Occipital lobe (tissue), 3 donors: ENCODE measurements at places on chromosomes 5 and 9.

DNA sequence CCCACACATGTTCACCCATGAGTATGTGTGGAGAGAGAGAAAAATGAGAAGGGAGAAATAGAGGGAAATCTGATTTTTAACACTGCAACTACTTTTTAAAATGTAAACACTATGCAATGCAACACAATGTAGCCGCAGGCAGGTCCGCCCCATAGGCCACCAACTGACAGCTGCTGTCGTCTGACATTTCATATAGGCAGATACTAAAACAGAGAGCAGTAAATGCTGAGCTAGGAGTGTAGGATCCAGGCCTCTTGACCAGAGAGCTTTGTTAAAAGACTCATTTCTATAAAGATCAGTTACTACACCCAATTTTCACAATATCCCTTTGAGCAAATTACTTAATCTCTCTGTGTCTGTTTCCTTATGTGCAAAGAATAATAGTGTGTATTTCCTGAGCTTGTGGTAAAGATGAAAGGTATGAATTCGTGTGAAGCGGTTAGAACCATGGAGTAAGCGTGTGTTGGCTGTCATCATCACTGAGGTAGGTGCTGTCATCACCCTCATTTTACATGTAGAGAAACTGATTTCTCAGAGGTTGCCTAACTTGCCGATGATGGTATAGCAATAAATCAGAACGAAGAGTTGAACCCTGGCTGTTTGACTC lies 55.2 kb upstream of the PDE8B start:
- DNase-seq = no peak

- DNase-seq = no peak
Observed at GRCh38 chr5:77333451-77334123, 123.1 kb downstream of the PDE8B start.

DNA sequence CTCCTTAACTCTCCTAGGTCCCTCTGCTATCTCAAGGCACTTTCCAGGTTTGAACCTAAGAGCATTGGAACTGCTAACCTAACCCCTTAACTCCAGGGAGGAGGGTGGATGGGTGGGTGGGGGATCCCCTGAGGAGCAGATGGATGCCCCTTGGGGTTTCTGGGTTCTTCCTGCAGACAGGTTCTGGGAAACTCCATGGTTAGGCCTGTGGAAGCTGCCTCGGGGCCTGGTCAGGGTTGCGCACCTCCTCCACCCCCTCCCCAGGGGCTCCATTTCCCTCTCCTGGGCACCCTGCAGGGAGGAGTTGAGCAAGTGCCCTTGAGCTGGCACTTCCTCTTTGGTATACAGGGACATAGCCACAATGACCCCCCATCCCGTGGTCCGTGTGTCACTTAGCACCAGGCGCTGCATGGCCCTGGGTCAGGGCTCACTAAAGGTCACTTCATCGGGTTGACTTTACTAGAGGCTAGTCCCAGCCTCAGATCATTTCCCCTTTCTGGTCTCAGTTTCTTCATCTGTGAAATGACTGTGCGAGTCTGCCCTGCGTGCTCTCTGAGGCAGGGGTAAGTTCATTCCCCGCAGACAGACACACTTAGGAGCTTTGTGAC lies 16.0 kb downstream of the CXXC5 start:
- DNase-seq = no peak

GRCh38 chr9:97868859-97869258 lies 15.8 kb downstream of the FOXE1 start:
- DNase-seq = no peak

GRCh38 chr5:61732796-61733195 lies 400.7 kb downstream of the ZSWIM6 start:
- peak; percentile 6 for DNase-seq

DNA sequence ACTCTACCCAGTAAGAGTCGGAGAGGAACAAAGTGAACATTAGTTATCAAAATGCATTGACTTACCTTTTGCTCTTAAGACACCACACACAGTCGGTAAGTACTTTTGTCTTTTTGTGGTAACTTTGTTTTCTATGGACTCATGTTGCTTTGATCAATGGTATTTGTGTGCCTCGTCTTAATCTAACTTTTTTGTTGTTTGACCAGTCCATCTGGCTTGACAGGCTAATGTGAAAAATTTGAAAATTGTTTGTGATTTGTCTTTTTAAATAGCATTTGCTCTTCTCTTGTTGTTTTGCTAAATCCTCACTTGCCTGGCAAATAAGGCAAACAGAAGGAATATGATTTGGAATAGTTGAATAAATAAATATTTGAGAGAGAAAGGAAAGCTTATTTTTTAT lies 71.4 kb upstream of the CHD1 start:
- DNase-seq = no peak

DNA sequence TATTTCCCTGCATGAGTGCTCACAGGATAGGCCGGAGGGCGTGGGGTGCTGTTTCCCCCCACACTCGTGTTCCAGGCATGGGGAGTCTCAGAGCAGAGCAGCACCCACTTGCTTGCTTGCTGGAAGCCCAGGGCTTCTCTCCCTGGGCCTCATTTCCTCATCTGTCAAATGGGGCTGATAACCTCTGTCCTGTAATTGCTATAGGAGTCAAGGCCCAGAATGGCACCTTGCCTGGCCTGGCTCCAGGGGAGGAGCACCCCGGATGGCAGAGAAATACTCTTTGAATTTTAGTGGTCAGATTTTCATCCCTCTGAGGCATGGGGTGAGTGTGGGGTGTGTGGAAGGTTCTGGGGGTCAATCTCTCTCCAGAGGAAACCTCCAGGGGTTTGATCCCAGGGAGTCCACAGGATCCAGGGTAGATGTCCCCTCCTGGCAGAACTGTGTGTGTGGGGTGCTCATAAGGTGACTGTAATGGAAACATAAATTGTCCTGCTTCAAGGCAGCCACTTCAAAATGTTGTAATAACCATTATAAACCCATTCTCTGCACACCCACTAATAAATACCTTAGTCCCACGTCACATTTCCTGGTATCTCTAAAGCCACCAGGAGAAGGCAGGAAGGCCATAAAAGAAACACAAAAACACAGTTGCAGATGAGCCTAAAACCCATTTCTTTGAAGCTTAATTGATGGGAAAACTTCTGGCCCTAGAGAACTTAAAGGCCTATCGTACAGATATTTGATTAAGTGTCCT lies 272.2 kb downstream of the FSTL4 start:
- no peak for DNase-seq

DNA sequence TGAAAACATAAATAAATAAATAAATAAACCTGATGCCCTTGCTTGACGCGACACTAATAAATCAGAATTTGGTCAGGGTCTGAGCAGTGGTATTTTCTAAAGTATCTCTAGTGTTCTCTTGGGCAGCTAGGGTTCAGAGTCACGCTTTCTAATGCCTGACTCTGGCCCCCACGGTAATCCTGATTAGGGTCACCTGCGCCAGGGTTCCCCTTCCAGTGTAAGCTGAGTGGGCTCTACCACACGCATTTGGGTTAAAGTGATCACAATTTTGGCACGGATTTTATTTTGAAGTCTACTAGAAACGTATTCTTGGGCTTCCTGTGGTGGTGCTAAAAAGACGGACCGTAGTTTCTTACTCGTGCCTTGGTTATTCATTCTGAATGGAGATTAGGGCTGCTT lies 651 bp downstream of the TTC1 start:
- DNase-seq = no peak

DNA sequence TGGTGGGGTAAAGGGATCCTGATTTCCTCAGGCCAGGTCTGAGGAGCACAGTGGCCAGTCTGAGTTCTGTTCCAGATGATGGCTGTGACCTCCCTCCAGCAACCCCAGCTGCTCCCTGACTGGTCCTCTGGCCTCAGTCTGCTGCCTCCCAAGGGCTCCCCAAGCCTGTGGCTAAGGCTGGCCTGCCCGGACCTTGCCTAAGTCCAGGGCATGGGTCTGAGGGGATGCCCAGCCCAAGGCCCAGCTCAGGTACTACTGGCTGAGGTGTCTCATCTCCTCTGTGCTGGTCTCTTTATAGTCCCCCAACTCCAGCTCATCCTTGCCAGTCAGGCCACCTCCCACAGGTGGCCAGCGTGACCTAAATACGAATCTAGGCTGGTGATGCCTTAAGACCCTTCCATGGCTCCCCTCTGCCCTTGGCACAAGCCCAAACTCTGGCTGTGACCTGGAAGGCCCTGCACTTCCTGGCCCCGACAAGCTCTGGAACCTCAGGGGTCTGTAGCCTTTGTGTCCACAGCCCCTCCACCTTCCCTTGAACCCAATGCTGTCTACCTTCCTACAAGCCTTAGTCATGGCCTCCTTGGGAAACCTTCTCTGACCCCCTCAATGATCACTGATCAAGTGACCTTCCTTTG lies 9.8 kb downstream of the KIF12 start:
- DNase-seq = no peak

GRCh38 chr5:173717959-173718358 lies 101.5 kb upstream of the BOD1 start:
- DNase-seq = no peak

DNA sequence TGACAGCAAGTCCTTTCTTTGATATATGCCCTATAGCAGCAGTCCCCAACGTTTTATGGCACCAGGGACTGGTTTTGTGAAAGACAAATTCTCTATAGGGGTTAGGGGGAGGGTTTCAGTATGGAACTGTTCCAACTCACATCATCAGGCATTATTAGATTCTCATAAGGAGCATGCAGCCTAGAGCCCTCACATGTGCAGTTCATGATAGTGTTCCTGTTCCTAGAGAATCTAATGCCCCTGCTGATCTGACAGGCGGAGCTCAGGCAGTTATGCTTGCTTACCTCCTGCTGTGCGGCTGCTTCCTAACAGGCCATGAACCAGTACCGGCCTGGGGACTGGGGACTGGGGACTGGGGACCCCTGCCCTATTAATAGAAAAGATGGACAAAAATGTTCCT lies 2.7 kb upstream of the RAPGEF6 start:
- DNase-seq = no peak

DNA sequence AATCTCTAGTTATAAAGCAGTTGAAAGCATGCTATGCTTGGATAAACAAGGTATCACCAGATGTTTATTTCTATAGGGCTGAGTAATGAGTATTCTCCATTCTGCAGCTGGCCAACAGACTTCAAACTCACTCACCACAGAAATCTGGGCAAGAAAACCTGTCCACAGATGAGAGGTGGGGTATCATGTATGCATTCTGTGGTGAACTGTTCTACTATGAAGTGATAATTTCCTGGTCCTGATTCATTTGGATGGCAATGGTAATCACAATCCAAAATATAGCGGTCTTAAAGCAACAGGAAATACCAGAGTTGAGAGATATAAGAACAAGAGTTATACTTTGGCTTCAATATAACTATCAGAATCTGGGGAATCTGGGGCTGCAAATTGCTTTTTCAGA lies 65.9 kb upstream of the EFNA5 start:
- no peak for DNase-seq

GRCh38 chr9:98229090-98229395 lies 26.4 kb downstream of the TBC1D2 start:
- no peak for DNase-seq

DNA sequence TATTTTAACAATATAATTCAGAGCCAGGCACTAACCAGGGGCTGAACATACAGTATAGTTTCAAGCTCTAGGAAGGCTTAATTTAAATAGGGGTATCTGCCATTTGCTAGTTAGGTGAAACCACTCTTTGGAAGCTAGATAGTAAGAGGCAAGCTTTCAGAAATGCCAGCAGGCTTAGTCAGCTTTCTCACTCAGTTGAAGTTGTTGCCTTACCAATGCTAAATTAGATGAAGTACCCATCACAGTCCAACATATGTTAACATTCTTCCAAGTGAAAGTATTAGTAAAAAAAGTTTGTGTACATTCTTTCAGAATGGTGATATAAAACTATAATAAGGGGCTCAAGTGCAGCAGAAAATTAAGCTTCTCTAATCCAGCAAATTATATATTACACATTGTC lies 215.0 kb downstream of the CNTLN start:
- no peak for DNase-seq

DNA sequence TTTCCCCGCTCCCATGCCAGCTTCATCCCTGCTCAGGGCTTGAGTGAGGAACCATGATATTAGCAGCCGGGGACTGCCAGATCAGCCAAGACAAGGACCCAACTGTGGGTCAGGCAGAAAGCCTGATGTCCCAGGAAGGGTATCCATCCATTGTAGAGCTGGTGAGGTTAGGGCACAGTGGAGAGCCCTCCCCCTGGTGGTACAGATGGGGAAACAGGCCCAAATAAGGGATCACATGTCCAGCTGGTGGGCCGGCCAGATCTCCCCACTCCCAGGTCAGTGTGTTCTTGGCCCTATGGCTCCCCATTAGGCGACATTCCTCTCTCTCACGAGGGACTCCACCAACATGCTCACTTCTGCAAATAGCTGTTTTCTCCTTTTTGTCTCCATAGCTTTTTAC lies 9.0 kb downstream of the CDX1 start:
- no peak for DNase-seq

DNA sequence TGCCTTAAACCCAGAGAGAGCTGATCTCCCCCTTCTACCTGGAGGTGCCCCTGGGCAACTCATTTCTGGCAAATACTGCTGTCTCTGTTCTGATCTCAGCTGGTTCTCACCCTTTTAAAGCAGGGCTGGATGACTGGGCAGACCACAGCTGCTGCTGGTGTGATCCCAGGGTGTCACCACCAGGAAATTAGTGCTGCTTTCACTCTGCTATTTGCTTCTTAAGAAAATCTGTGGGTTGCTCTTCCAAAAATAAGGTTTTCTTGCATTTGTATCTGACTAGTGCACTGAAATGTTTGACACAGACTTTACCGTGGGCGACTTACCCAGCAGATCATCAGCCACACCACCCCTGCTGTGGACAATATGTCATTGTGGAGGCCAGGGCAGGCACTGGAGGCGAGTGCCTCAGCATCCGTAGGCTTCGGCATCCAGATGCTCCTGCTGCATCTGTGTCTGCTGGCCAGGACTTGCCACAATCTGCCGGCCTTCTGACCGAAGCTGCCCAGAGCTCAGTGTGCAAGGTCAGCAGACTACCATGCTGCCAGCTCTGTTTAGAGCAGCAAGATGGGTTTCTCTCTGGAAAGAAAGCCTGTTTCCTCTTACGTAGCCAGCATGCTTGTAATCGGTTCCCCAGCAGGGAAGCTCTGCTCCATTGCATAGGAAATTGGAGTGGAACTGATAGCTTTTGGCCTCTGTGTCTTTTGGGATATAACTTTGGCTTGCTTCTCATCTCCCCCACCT lies 13.6 kb downstream of the ARHGAP26 start:
- no peak for DNase-seq

DNA sequence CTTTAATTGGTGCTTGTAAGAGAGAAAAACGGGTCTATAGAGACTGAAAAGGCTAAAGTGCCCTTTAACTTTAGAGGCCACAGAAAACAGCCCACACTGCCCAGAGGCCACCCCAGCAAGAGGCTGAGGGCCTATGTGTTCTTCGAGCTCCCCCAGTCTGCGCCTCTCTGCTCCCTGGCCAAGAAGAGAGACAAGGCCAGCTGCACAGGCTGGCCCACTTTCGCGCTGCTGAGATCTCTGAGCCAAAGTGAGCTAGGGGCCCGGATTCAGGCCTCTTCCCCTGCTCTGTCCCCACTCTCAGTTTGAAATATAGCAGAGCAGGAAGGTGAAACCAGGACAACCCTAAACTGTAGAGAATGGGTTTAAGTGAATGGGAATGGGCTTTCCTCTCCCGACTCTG lies 132.0 kb upstream of the TRIM32 start:
- no peak for DNase-seq

DNA sequence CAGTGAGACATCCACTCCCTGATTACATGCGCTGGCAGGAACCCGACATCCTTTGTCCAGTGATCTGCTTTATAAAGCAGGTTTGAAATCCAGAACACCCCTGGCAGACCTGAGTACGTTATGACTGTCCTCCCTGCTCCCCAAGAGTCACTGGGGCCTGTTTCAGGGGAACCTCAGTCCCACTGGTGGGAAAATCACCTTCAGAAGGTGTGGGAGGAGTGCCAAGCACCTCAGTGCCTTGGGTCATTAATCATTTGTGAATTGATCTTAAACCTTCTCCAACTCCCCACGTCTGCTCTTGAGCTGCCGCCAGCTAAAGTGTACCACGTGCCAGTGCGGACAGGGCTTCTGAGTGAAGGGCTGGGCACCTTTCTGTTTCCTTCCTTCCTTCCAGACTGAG lies 16.2 kb downstream of the SLC6A3 start:
- no peak for DNase-seq
